ENCODE measurements at places on chromosomes 4 and X.

DNA sequence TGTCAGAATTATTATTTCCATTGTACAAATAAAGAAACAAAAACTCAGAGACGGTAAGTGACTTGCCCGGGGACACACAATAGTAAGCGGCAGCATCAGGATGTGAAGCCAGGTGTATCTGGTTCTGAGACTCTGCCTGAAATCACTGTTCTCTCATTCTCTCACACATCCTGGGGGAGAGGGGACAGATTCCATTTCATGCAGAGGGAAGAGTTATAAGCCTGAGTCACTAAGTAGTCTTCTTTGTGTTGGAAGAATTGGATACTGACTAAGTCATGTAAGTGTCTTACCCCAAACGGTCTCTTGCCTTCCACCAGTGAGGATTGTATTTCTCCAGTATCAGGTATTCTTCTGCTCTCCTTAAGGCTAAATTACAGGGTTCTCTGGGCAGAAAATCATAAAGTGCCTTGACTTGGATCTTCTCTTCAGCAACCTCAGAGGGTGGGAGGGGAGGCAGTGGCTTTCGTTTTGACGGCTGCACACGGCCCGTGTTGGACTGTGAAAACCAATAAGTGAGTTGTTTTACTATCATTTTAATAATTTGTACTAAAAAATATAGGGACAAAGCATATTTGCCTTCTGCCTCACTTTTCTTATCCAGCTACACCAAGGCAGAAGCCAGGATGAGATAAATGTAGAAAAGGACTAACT, 21.9 kb downstream of the TXK start:
- DNase-seq: no peak

DNA sequence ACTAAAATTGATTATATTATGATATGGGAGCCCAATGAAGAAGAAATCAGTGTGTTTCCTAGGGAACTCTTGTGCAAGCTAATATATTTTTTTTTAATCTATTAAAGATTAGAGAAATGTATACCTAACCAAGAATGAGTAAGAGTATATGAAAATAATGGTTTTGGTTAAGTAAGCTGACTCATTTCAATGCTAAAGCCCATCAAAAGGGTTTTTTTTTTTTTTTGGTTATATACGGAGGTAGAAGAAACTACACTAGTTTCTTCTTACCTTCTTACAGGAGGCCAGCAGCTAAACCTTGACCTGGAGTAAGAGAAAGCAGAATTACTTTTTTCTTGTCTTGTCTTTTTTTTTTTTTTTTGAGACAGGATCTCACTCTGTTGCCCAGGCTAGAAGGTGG, 27.5 kb downstream of the RUFY3 start:
- DNase-seq: no peak

GRCh38 chr4:152459326-152459725, 76.6 kb downstream of the FBXW7 start:
- no peak for DNase-seq

DNA sequence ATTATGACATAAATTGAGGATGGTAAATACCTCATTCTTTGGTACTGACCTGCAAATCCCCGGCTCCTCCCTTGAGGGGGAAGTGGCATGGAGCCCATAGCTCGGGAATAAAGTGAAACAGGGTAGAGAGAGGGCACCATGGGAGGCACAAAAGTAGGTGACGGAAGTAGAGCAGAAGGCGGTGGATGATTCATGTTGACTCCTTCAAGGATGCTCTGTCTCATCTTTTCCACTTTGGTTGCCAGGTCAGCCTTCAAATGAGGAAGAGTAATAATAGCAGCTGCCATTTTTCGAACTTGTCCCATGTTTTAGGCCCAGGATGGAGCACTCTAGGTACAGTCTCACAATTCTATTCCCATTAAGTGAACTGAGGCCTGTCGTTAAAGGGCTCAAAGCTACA, 41.4 kb upstream of the PHF8 start:
- DNase-seq: no peak

DNA sequence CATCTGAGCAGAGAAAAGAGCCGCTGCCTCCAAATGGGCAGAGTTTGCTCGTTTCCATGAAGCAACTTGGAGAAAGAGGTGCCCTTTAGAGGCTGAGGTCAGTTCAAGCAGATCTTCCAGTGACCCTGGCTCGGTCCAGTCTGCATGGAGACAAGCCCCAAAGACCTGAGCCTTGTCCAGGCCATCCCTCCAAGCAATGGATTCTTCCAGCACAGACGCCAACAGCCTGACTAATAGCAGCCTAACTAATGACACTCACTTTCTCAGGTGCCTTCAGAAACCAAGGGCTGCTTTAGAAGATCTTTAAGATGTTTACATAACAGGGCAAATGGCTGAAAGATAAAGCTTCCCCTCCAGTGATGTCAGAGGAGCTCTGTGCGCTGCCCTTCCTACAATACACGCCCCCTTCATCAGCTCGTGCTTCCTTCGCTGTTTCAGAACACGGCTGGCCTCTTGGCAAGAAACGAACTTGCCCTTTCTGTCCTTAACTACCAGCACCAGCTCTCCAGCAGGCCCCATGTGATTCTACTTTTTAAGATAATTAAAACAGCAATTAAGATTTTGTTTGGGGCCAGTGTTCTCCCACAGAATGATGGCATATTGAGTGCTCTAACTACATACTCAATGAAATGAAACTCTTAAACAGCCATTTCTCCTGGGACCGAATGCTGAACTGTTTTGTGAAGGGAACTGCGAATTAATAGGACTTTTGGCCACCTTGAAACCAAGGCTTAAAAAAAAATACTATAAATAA, 119.0 kb downstream of the GPR143 start:
- DNase-seq: no peak

- no peak for DNase-seq
These were observed 57.3 kb downstream of the RAP1GDS1 start for GRCh38 chr4:98318521-98318920.

GRCh38 chr4:113335746-113336145, 286.3 kb downstream of the ANK2 start:
- no peak for DNase-seq

GRCh38 chr4:8250637-8251036, 18.9 kb upstream of the HTRA3 start:
- no peak for DNase-seq

- DNase-seq: no peak
These were observed 1814.9 kb downstream of the STIM2 start for GRCh38 chr4:28675582-28675981.

- no peak for DNase-seq
These were observed 436.2 kb downstream of the FAT4 start for GRCh38 chr4:125750828-125751466.

- DNase-seq: no peak
These were observed 15.9 kb upstream of the STOX2 start for GRCh38 chr4:183889190-183889589.

DNA sequence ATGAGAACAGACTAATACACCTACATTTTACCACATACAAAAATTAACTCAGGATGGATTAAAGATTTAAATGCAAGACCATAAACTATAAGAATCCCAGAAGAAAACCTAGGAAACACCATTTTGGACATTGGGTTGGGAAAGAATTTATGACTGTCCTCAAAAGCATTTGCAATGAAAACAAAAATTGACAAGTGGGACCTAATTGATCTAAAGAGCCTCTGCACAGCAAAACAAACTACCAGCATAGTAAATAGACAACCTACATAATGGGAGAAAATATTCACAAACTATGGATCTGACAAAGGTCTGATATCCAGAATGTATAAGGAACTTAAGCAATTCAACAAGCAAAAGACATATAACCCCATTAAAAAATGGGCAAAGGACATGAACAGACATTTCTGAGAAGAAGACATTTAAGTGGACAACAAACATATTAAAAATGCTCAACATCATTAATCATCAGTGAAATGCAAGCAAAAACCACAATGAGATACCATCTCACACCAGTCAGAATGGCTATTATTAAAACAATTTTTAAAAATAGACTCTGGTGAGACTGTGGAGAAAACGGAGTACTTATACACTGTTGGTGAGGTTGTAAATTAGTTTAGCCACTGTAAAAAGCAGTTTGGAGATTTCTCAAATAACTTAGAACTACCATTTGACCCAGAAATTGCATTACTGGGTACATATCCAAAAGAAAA, 221.7 kb upstream of the DIPK2B start:
- no peak for DNase-seq

DNA sequence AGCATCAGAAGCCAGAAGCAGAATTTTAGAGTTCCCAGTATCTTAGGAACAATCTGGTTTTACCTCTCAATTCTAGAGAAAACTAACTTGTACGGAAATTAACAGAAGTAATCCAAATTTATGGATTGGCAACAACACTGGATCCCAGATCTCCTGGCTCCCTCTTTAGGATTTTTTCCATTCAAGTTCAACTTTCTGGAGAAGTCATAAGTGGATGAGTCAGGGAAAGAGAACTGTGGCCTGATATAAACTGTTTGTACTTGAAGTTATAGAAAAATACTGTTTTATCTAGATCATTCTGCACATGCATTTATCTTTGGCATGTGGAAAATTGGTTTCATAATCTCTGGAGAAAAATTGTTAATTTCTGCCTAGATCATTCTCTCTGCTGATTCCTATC, 380.4 kb downstream of the PCDH7 start:
- DNase-seq: no peak

- DNase-seq: no peak
These were observed 50.1 kb upstream of the ADRA2C start for GRCh38 chr4:3715855-3716630.

DNA sequence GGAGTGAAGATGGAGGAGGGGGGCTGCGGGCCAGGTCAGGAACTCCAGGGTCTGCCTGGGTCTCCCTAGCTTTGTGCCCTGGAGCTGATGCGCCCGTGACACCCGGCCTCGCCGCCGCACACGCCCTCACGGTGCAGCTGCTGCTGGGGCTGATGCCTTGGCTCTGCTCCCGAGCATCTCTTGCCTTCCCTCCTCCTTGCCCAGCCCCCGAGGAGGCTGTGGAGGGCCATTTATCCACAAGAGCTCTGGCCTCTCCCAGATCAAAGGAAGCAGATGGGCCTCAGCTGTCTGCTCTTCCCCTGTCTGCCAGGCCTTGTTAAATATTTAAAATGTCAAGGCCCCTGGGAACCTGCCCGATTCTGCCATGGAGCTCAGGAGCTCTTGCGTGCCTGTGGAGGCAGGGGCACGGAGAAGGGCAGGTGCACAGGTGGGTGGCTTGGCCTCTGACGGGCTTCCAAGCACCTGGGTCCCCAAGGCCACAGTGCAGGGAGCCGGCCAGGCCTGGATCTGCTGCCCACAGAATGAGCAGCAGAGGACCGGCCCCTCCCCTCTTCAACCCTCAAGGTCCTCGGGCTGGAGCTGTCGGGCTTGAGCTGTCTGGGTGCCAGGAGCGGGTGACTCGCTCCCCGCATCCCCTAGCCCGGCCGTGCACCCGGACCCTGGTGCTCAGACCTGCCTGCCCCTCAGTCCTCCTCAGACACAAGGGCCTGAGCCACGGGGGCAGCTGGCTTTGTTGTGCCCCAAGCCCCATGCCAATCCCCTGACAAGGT, 20.3 kb downstream of the ATP2B3 start:
- no peak for DNase-seq

GRCh38 chr4:99405433-99406115, 29.6 kb downstream of the ADH7 start:
- peak; percentile 41 for DNase-seq

DNA sequence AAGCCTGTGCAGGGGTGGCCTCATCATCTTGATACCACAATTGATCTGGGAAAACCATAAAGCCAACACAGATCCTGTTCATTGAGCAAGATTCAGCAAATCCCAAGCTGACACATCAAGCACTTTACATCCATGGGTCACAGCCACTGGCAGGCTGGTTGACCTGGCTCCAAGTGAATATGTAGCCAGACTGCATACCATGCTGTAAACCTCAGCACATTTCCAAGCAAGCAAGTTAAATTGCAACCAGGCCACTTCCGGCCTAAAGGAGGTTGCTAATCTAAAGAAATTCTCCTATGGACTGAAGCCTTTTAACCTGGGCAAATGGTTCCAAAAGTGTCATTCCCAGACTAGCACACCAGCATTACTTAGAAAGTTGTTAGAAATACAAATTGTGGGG, 54.4 kb upstream of the USP26 start:
- no peak for DNase-seq

DNA sequence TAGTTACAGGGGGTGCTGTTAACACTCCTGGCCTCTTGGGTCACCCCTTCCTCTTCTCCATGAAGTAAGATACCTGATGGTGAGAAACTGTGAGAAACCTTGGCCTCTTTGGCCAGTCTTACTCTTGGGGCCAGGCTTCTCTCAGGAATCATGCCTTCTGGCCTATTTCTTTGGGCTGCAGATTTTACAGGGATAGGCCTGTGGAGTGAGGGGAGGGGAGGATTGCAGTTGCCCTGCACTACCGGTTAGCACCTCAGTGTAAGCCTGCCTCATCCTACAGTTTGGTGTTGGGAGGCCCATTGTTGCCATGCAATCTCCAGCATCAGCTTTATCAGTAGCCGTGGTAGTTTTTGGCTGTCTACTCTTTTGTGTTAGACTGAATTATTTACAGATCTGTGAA, 7.6 kb upstream of the PGRMC2 start:
- no peak for DNase-seq

- no peak for DNase-seq
These were observed 40.1 kb downstream of the OFD1 start for GRCh38 chrX:13774696-13775095.

- no peak for DNase-seq
These were observed 68.3 kb upstream of the RBPJ start for GRCh38 chr4:26252349-26253025.

DNA sequence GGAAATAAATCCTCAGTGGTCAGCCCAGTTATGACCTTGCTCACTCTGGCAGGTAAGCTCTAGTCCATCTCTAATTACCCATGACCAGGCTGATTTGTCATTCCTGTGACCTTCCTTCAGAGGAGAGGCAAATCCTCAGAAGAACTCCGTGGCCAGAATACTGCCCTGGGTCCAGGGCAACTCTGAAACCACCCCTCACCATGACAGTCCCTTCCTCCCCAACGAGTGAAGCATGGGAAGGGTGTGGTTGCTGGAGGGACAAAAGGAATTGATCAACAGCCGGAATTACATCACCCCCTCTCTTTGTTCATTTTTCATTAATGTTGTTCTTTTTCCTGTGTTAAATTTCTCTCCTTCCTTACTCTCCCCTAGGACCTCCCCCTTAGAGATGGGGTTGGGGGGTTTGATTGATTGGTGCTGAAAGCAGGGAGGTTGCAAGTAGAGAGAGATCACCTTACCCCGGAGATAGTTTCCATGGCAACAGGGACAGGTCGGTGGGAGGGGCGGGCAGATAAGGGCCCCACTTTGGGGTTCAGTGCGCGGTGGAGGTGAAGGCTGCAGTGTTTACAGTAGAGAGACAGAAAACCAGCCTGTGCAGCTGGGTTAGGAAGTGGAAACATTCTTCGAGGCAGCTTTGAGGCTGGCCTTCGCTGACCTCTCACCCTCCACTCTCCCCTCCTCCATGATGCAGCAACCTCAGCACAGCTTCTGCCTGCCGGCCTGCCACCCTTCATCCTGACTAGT, 647.4 kb downstream of the BCOR start:
- DNase-seq: no peak

DNA sequence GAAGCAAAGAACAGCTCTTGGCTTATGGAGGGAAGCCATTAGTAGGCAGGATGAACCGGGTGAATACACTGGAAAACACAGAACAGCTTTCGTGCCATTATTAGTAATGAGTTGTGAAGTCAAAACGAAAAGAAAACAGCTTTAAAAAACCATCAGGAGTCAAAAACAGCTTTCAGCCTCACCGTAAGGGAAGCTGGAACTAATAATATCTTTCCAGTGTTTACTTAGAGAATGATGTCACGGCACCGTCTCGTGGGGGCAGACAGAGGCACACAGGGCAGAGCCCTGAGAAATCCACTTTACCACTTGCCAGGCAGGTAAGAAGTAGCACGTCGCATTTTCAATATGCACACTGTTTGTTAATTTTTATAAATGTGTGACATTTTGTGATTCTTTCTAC, 37.9 kb upstream of the HMX1 start:
- no peak for DNase-seq
